ENCODE measurements at places on chromosomes 3 and 15.

- peak; percentile 85 for DNase-seq
Measured at GRCh38 chr3:158471639-158472294, 99.2 kb upstream of the MLF1 start.

GRCh38 chr3:168884353-168884903 lies 779.1 kb downstream of the MECOM start:
- peak; percentile 48 for DNase-seq

DNA sequence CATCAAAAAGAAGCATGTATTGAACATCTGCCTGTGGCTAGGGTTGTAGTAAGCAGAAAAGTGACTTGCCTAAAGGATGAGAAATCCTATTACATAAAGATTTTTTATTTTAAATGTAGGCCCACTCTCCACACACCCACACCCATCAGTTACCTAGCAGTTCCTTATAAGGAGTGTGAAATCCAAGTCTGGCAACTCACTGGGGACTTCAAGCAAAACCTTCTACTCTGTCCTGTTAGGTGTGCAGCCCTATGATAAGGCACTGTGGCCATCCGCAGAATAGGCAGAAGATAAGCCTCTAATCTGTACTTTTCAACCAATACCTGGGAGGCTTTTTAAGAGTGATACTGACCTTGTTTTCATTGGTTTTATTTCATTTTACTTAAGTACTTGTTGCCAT lies 52.7 kb upstream of the TJP1 start:
- DNase-seq: no peak

DNA sequence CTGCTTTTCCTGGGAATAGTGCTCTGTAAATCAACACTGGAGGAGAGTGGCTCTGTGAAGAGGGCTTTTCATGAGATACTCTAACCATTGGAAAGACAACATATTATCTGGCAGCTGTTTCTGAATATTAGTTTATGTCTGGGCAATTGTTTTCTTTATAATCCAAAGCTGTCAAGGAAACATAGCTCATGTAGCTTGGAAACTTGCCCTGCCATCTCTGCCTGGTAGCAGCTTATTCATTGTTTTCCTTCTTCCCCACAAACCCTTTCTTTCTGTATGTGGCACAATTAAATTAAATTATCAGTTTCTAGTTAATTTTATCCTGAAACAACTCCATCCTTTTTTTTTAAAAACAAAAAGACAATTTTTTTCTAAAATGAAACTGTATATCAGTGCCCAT lies 160.0 kb downstream of the EDEM1 start:
- DNase-seq: no peak

DNA sequence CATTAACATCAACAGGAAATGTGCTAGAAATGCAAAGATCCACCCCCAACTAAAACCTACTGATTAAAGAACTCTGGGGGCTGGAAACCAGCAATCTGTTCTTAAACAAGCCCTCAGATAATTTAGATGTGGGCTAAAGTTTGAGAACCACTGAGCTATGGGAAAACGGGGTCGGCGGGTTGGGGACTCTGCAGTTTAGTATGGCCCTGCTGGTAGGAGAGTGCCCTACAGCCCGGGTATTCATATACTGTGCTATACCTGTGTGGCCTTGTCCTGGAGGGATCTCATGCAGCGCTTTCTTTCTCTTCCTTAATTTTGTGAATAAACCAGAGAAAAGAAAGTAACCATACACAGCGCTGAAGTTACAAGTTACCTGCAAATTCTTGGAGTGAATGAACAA lies 189.7 kb upstream of the GBE1 start:
- no peak for DNase-seq

GRCh38 chr3:112925969-112926368 lies 48.9 kb downstream of the CD200R1 start:
- DNase-seq: no peak

DNA sequence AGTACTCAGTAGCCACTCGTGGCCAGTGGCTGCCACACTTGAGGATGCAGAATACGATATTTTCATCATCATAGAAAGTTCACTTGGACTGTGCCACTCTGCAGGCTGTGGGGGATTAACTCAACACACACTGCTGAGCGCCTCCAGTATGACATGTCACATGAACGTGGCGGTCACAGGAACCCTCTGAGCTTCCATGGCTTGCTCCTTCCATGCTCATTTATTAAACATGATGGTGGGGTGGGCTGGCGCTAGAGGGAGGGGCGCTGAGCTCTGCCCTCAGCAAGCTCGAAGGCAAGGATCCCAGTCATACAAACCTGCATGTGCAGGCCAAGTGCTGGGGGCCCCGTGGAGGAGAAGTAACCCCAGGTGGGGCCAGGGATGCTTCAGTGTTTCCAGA lies 85.5 kb downstream of the WNT7A start:
- DNase-seq: no peak

GRCh38 chr3:86797946-86798345 lies 193.0 kb downstream of the VGLL3 start:
- no peak for DNase-seq

GRCh38 chr3:44058022-44058867 lies 183.4 kb upstream of the TOPAZ1 start:
- DNase-seq: no peak

DNA sequence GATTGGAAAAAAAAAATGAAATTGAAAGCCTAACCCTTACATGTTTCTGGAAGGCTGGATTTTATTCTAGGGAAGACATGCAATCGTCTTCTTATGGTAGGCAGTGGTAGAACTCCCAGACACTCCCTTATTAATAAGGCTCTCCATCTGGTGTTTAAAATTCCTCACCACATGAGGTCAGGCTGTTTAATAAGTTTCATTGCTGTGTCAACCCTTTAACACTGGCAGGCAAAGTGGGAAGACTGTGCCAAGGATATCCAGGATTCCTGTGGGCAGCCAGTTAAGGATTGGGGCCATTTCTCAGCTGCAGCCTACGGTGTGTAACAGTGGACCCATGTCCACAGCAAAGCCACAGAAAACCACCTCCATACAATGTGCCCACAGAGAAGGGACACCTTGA lies 225.5 kb upstream of the CHRM5 start:
- DNase-seq: no peak

DNA sequence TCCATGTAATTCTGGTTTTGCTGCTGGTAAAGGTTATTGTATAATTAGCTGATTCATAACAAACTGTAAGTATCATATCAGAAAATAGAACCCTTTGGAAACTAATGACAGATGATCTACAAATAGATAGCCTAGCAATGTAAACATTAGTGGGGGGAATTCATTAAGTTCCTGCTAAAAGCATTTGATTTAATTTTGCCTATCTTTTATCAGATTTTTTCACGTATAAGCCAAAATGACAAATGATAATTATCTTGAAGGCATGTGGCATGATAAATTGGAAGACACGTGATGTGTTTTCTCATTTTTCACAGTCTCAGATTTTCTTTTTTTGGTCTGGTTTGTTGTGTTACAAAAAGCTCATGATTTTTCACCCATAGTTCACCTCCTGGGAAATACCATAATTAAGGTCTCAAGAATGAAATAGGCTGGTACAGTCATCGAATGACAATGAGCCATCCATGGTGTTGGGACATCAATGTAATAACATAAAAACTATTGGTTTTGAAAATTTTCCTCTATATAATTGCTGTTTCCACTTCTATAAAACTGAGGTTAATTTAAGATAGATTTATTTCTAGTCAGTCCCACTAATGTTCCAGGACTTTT lies 325.9 kb upstream of the TBL1XR1 start:
- no peak for DNase-seq

DNA sequence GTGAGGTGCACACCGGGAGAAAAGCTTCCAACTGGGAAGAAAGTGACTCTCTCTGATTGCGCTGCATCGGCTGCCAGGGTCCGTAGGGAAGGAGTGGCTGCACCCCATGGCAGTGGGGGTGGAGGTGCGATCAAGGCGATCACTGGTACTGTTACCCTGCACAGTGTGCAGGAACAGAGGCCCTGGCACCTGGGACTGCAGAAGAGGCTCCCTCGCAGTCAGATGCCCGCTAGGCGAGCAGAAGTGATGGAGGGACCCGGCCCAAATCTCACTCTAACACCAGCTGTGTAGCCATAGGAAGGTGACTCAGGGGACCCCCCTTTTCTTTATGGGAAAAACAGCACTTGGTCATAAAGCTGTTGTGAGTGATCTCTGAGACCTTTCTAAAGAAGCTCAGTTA lies 196.8 kb downstream of the GABRG3 start:
- no peak for DNase-seq

- no peak for DNase-seq
Measured at GRCh38 chr15:36608180-36608579, 28.8 kb downstream of the CDIN1 start.

DNA sequence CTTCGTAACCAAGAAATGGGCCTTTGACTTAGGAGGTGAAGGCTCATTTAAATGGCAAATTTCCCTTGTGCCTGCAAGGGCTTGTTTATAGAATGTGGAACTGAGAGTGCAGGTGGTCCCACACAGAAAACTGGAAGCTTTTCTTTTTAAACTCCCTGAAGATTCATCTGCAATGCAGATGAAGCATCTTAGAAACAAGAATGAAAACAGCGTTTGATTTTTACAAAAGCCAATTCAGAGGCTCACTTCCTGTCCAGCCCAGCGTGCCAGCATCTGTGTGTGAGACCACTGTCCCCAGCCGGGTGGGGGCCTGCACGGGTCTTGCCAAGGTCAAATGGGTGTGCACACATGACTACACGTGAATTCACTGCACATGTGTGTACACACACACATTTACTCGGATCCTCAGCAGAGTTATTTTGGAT lies 94.7 kb downstream of the LINGO1 start:
- no peak for DNase-seq

DNA sequence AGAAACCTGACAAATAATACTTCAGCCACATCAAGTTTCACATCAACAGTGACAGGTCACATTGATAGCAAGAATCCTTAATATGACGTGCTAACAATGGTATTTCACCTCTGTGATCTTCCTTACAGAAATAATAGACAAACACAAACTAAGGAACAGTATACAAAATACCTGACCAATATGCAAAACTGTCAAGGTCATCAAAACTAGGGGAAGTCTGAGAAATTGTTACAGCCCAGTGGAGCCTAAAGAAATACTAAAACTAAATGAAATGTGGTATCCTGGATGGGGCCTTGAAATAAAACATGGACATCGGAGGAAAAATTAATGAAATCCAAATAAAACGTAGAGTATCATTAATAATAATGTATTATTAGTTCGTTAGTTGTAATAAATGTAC lies 422.0 kb upstream of the ZNF385D start:
- no peak for DNase-seq

GRCh38 chr3:129063841-129064482 lies 3.4 kb downstream of the GP9 start:
- no peak for DNase-seq

GRCh38 chr3:180770639-180771038 lies 91.3 kb upstream of the CCDC39 start:
- DNase-seq: no peak

DNA sequence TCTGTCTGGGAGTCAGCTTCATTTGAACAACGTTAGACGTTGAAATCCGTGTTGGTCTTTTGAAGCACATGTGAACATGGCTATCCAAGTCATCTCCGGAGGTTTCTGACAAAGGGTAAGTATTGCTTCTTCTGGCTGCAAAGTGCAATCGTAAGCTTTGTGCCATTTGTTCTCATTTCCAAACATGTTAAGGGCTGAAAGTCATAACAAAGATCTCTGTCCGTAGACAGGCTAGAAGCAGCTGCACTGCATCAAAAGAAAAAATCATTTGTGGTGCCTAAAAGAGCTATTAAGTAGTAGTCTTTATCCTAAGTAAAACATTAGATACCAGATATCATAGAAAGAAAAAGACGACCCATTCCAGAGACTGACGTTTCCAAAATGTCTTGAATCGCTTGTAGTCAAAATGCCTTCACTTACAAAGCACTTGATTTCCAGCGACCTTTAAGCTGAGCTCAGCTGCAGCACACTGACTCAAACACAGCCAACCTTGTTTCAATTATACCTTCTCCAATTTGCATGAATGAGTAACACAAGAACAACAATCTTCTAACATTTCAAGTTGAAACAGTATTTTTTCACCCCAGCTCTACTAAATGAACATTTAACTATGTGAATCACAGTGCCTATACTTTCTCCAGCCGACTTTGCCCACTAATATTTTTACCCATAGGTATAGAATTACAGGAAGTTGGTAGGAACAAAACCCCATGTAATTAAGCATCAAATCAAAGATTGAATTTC lies 76.6 kb downstream of the NEDD4 start:
- peak; percentile 67 for DNase-seq

DNA sequence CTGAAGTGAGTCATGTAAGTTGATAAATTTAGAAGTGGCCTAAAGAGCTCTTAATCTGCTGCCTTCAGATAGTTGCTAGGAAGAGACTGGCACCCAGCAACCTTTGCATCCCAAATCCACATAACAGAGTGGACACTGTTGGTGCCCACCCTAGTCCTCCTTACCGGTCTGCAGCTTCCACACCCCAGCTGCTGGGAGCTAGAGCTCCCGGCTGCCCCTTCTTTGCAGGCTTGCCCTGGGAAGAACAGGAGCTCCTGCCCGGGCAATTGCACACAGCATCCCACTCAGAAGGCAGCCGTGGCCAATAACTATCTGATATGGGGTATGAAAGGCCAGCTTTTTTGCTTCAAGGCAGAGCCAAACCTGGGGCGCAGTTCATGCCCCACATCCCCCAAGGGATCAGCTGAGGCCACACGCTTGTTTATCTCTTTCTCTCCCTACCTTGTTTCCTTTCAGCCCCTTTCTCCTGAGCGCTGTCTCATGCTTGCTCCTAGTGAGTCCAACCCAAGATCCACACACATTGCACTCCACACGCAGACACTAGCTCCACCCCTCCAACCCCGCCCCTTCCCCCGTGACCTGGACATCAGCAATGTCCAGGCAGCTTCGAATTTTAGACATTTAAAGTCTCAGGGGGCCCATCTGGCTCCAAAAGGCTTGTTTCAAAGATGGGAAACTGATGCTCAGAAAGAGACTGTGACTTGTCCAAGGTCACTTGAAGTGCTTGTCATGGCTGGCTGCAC lies 9.1 kb downstream of the ATP2B2 start:
- DNase-seq: no peak

- peak; percentile 55 for DNase-seq
Measured at GRCh38 chr3:66195347-66195783, 25.4 kb upstream of the SLC25A26 start.

- no peak for DNase-seq
Measured at GRCh38 chr3:23793528-23794134, 12.1 kb upstream of the UBE2E1 start.

DNA sequence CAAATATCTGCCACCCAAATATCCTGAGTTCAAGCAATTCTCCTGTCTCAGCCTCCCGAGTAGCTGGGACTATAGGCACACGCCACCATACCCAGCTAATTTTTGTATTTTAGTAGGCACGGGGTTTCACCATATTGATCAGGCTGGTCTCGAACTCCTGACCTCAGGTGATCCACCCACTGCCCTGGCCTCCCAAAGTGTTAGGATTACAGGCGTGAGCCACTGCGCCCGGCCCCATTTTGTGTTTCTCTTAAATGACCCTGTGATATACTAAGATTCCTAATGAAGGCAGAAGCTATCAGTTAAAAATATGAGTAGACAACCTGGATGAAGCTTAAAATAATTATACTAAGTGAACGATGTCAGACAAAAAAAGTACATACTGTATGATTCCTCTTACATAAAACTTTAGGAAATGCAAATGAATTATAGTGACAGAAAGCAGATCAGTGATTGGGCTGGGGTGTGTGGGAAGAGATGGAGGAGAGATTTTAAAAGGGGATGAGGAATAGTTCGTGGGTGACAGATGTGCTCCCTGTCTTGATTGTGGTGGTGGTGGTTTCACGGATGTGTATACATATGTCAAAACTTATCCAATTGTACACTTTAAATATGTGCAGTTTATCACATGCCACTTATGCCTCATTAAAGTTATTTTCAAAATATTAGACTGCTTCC lies 3.8 kb upstream of the KLHL40 start:
- no peak for DNase-seq

Measured in AG04450 (cell line).